HEK293T (cell line): ENCODE measurements at places on chromosomes 3 and 15.

GRCh38 chr3:111801693-111802092 is 57.4 kb upstream of the PHLDB2 start:
- DNase-seq: no peak

DNA sequence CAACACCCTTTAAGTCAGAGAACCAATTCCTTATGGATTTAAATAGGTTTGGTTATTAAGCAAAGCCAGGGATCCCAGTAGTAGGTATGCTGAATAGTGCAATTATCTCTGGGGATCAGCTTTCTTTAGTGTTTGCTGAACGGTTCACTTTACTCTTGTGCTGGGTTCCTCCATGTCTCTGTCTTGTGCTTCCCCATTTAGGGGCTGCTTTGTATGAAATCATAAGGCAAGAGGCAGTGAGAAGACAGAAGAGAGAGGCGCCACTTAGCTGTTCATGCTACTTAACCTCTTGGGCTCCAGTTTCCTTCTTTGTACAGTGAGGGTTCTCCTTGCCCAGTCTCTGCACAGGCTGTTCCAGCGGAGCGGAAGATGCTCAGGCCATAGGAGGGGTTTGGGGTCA is 3.5 kb downstream of the ST6GAL1 start:
- DNase-seq: no peak

DNA sequence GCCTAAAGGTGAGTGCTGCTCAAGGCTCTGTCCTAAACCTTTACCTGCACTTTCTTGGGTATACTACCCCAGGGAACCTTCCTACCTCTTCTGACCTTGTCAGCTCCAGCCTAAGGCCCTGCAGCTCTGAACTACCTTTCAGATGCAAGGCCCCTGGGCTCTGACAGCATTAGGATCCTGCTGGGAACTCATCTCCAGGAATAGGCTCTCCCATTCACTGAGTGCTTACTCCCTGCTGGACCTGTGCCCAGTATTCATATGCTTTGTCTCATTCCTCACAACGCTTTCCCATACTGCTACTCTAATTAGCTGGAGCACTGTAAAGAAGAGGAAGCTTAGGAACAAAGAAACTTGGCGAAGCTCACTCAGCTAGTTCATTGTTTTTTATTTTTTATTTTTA is 53.8 kb upstream of the RAB6B start:
- no peak for DNase-seq

DNA sequence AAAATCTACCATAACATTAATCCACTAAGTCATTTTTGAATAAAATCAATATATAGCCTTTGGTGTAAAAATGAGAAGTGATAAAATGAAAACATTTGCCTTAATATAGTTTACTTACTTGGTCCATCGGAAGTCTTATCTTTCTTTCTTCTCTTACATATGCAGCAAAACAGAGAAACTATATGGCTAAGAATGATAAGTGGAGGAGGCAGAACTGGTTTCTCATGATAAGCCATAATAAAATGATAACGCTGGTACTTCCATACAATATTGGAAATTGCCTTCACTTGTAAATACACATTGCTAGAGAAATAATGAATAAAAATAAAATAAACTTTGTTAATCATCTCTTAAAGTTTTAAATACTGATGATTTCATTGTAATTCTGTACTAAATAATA is 47.8 kb upstream of the USP50 start:
- no peak for DNase-seq

DNA sequence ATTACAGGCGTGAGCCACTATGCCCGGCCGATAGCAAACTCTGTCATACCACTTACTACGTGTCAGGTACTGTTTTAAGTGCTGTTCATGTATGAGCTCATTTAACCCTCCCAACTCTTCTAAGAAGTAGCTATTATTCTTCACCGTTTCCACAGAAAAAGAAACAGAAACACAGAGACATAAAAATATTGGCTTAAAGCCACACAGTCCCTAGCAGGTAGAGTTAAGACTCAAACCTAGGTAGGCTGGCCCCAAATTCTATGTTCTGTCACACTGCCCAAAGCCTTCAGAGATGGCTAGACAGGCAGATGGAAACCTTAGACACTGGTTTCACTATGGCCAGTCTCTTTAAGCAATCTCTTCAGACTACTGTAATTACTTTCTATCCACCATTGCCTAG is 149.8 kb upstream of the KCNMB2 start:
- no peak for DNase-seq

- DNase-seq: no peak
Observed at GRCh38 chr15:93866948-93867347, 364.4 kb upstream of the MCTP2 start.

GRCh38 chr3:32177702-32178198 is 60.7 kb upstream of the CMTM8 start:
- DNase-seq: peak; percentile 75

- DNase-seq: no peak
Observed at GRCh38 chr15:70323111-70323851, 225.6 kb upstream of the TLE3 start.

DNA sequence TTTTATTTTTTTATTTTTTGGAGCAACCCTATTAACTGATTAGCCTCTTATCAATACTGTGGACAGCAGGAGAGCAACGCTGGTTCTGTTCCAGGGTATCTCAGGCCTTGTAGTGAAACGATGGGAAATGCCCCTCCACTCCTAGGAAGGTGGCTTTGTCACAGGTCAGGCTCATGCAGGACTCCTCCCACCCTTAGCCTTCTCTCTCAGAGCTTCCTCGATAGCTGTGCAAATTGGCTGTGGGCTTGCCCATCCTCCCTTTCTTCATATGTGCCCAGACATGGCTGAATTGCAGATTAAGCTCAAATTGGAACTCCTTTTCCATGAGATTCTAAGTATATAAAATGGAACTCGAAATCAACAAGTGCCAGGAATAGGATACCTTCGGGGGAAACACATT is 38.5 kb downstream of the TMEM41A start:
- DNase-seq: no peak

DNA sequence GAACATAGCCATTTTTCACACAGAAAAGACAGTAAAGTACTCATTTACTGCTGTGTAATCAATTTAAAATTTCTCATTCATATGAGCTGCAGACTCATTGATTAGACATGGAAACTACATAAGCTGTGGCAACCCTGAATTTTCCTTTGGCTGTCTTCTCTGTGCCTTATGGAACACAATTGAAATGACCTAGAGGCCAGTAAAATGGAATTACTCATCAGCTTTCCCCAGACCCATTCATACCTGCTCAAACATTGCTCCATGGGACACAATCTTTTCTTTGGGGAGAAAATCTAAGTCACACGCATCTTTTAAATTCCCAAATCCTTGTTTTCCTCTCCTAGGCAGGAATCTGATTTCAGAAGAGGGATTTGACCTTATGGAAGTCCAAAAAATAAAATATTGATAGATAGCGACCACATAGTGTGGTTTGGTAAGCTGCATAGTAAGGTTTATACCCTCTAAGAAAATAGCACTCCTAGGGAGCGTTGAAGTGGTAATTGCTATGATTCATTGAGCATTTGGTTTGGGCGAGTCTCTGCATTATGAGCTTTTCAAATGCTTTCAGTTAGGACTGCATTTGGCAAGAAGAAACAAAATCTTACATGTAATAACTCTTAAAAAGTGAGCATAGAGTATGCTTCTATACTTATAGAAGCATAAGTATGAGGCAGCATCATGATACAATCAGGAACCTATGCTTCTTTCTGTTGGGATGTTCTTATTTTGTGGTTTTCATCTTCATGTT is 243.4 kb upstream of the GADL1 start:
- DNase-seq: no peak

- DNase-seq: no peak
Observed at GRCh38 chr3:40546816-40547215, 22.1 kb downstream of the ZNF621 start.

GRCh38 chr3:21790466-21790865 is 39.5 kb upstream of the ZNF385D start:
- no peak for DNase-seq

GRCh38 chr3:111907151-111907550 is 48.1 kb downstream of the PHLDB2 start:
- no peak for DNase-seq

DNA sequence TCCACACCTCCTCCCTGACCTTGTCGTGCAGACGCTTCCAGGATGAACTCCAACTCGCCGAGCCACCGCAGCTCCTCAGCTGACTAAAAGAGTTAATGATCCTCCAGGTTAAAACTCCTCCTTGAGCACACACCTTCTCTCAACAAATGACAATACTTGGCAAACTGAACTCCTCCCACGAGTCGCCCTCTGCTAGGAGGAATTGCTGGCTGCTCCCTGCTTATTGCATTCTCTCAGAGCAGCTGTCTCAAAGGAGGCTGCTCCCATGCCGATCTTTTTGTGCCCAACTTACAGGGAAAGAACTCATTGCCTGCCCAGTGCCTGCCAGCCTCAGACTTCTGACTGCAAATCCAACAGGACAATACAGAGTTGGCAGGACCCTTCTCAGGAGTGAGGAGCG is at the start of gene ATP13A4:
ATP13A4 (minus strand) TSS at position 85 of the 400 bp plus-strand sequence. CDS start 96 bp downstream, outside the sequence.
- DNase-seq: no peak

DNA sequence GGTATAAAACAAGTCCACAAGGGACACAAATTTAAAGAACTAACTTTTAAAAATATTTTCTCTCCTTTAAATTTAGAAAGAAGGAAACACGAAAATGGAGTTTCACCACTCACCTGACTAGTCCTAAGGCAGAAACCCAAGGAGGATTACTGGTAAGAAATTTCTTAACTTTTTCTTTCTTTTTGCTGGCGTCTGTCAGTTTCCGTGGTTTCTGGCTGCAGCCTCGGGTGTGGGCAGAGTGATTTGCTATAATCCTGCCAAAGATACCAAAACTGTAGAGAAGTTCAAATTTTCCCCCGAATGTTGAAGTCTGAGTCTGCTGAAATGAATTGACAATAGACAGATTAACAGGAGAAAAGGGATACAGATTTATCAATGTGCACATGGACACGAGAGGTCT is 843.6 kb upstream of the ALCAM start:
- DNase-seq: no peak

DNA sequence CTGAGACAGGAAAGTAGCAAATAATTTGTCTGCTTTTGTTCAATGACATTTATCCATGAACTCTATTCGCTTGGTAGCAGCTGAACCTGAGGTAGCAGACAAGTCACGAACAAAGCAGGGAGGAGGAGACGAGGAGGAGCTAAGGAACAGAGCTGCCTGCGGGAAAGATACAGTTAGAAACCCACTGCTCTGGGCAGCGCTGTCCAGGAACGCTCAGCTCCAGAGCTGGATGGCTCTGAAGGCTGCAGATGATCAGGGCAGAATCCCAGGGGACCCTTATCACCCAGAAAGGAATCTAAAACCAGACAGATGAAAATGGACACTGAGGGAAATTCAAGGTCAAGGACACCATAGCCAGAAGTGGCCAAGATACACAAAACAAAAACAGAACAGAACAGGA is 257.8 kb downstream of the CD47 start:
- no peak for DNase-seq
